Vein endothelial cell (primary cell): ENCODE measurements at places on chromosomes 3 and 15. TPM values are rescaled to one million over a fixed set of nuclear protein-coding genes. Genes with fewer than 3 reads are reported as not detected.

The CLDN11 gene
- 698 and 1,051 TPM in 2 replicates for total RNA-seq

The CD86 gene
- total RNA-seq: not detected in 2 replicates

The LYZL4 gene
- total RNA-seq: not detected in 2 replicates

The BUB1B gene
- total RNA-seq: 14.0 and 28.1 TPM in 2 replicates

The GOLGA6L9 gene
- 1.2 and 1.3 TPM in 2 replicates for total RNA-seq

The MYH15 gene
- total RNA-seq: under 0.01 and 0.10 TPM in 2 replicates

The STAC gene
- 0.57 and 0.98 TPM in 2 replicates for total RNA-seq
